Brain microvascular endothelial cell (primary cell): ENCODE measurements at places on chromosomes 16 and 17.

- DNase-seq, result no peak
These were observed 196.6 kb downstream of the SALL1 start for GRCh38 chr16:50954469-50954868.

- no peak for DNase-seq
These were observed 20.3 kb downstream of the METRNL start for GRCh38 chr17:83099570-83100181.

GRCh38 chr17:44840936-44841335 lies 6.7 kb upstream of the HIGD1B start:
- no peak for DNase-seq

- DNase-seq, result no peak
These were observed 8.0 kb downstream of the STAT5B start for GRCh38 chr17:42268236-42268635.
